ENCODE measurements at places on chromosomes 2 and 18.
A peak's percentile ranks its signal among the peaks of the same experiment; 100 is the strongest.

GRCh38 chr2:179543361-179543901, 278.8 kb upstream of the SESTD1 start:
- DNase-seq = no peak

- no peak for DNase-seq
Measured at GRCh38 chr2:212484563-212485080, 54.0 kb downstream of the ERBB4 start.

GRCh38 chr18:46720092-46720491, 36.8 kb downstream of the ST8SIA5 start:
- DNase-seq = no peak

GRCh38 chr18:76139844-76140243, 355.2 kb downstream of the ZNF516 start:
- no peak for DNase-seq

GRCh38 chr2:190765386-190766173, 115.0 kb upstream of the GLS start:
- no peak for DNase-seq

DNA sequence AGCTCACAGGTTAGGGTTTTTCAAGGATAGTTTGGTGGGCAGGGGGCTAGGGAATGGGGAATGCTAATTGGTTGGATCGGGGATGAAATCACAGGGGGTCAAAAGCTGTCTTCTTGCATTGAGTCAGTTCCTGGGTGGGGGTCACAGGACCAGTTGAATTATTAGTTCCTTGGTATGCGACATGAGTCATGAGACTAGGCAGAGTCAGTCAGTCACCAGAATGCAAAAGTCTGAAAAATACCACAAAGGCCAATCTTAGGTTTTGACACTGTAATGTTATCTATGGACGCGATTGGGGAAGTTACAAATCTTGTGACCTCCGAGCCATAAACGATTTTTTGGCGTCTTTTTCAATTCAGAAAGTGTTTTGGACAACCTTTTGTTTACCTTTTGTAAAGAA, 101.2 kb downstream of the ZNF519 start:
- no peak for DNase-seq

DNA sequence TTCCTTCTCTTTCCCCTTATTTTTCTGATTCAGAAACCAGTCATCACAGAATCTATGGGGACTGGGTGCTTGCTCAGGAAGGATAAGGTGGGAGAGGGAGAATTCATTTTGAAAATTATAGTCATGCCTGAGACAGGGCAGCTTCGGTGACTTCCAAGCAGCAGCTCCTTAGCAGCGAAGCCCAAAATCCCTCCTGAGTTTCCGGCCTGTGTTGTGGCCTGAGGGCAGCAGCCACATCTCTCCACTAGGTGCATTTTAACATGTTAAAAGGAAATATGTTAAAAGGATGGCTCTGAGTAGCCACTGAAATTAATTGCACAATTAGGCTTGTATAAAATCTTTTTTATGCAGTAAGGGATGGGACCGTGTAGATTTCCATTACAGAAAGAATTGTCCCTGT, 207.0 kb upstream of the RAB12 start:
- DNase-seq = no peak

DNA sequence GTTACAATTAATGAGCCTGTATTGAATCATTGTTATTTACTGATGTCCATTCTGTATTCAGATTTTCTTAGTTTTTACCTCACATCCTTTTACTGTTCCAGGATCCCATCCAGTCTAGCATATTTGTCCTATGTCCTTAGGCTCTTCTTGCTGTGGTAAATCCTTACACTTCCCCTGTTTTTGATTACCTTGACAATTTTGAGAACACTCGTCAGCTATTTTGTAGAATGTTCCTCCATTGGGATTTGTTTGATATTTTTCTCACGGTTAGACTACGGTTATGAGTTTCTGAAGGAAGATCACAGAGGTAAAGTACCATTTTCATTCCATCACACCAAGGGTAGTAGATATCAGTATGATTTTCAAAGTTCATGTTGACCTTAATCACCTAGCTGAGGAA, 202.3 kb downstream of the AKAIN1 start:
- no peak for DNase-seq

GRCh38 chr2:214747992-214748391, 61.5 kb downstream of the BARD1 start:
- DNase-seq = no peak

DNA sequence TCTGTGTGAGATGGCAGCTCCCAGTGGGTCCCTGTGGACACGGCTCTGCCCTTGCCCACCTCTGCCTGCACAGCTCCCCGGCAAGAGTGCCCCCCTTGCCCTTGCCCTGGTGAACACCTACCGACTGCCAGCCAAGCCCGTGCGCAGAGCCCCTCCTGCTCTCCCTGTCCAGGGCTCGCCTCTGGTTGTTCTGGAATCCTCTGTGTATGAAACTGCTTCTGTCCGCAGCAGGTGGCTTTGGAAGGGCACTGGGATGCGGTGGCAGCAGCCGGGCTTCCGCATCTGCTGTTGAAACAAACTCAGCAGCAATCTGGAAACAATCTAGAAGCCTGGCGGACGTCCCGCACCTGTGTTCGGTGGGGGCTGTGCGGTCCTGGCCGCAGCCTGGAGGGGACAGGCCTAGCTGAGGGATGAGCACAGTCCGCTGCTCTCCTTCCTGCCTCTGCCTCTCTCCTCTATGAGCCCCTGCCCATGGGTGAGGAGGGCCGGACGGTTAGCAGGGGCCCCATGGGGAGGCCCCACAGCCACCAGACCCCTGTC, 34.0 kb upstream of the KLF11 start:
- DNase-seq = no peak

GRCh38 chr18:13319629-13320028, 101.1 kb downstream of the LDLRAD4 start:
- DNase-seq = no peak

GRCh38 chr2:147374423-147374811, 470.4 kb upstream of the ACVR2A start:
- DNase-seq = no peak

DNA sequence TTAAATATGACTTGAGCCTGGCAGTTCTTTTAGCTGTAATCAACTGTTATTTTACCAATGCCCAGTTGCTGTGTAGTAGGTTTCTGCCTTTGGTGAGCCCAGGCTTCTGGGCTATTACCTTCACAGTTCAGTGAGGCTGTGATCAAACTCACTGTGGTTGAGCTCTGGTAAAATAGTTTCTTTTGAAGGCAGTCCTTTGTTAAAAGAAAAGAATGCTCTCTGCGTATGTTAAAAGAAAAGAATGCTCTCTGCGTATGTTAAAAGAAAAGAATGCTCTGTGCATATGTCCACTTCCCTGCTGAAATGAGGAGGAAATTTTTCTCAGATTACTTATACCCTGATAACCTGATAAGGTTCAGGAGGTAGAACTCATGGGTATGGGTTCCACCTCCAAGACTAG, 244.3 kb downstream of the RNF144A start:
- no peak for DNase-seq

DNA sequence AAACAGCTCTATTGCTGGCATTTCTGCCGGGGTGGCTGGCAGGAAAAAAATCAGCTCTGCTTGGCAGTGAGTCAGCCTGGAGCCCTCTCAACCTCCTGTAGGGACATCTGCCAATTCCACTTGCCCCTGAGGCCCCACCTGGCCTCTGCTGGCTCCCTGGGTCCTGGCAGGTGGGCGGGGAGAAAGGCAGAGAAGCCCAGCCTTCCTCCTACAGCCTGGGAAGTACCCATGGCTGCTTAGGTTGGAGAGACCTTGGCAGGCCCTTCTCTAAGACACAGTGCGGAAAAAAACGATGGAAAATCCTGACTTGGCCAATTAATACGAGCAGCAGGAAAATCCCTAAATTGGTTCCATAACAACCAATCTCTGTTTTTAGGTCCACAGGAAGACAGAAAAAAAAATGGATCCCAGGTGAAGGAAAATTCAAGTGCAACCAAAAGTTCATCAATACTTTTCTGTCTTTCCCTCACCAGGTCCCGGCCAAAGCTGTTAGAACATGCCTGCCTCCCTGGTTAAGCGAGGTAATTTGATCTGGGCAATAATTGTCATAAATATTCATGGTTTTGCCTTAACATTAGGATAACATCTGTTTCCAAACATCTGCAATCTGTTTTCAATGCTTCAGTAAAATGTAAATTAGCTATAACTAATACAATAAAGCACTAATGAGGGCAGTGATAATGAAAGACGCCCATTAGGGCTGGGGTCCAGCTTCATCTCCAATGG, 245.9 kb downstream of the TFCP2L1 start:
- no peak for DNase-seq

GRCh38 chr2:152716805-152717227, 445 bp downstream of the PRPF40A start:
- DNase-seq = no peak

- DNase-seq = no peak
Measured at GRCh38 chr2:15579641-15580040, 12.0 kb upstream of the DDX1 start.

GRCh38 chr2:85017411-85018048, 46.6 kb downstream of the KCMF1 start:
- DNase-seq = peak; percentile 36

- peak; percentile 86 for DNase-seq
Measured at GRCh38 chr2:27379836-27380625, 503 bp downstream of the ZNF513 start.

- no peak for DNase-seq
Measured at GRCh38 chr18:33184175-33184574, 256.3 kb downstream of the CCDC178 start.

DNA sequence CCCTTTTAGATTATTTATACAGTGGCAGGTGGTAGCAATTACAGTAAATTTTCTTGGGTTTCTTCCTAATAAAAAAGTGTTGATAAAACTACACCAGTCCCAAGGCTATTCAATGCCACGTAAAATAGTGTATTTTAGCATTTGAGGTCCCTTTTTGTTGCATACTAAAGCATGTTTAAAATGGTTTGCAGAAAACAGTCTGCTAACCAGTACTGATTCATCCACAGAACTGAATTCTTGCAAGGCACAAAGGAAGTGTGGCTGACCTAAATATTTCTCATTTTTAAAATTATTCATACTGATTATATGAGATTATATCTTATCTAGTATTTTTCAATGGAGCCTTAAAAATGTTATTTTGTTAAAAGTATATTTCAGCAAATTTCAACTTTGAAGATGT, 98.1 kb downstream of the SMAD2 start:
- no peak for DNase-seq

GRCh38 chr2:216217904-216218260, 108.7 kb downstream of the XRCC5 start:
- no peak for DNase-seq

GRCh38 chr2:101581675-101582299, 106.9 kb upstream of the RFX8 start:
- no peak for DNase-seq

DNA sequence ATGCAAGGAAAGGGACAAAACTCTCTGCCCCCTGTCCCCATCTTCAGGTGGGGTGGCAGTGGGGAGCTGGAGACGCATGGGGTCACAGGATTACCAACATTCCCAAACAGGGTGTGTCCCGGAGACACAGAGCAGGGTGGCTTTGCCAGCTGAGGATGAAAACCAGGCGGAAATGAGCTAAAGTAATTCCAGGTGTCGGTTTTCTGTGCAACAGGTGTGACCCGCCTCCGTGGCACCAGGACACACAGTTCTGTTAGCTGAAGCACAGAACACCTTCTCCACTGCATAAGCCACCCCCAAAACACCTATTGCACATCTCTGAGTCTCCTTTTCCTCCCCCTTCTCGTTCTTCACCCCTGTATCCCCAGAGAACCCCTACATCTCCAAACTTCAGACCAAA, 122.7 kb upstream of the GLI2 start:
- no peak for DNase-seq

DNA sequence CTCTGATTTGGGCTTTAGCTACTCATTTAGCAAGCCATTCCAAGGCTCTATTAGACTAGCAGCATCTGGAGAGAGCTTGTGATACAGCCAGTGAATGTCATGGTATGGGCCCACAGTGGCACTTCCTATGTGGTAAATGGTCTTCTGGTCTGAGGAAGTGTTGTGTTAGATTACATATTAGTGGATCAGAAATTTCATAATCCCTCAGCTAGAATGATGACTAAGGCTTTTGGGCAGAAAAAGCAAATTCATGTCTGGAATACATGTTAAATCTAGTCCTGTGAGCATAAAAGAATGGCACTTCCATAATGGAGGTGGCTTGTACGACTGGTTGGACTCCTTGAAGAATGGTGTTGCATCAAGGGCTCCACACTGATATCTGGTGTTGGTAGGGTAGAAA, 436.8 kb upstream of the CWC22 start:
- DNase-seq = peak; percentile 57

GRCh38 chr2:156321243-156321904, 11.1 kb downstream of the NR4A2 start:
- peak; percentile 44 for DNase-seq

GRCh38 chr2:122384768-122385333, 629.4 kb downstream of the TSN start:
- DNase-seq = no peak

DNA sequence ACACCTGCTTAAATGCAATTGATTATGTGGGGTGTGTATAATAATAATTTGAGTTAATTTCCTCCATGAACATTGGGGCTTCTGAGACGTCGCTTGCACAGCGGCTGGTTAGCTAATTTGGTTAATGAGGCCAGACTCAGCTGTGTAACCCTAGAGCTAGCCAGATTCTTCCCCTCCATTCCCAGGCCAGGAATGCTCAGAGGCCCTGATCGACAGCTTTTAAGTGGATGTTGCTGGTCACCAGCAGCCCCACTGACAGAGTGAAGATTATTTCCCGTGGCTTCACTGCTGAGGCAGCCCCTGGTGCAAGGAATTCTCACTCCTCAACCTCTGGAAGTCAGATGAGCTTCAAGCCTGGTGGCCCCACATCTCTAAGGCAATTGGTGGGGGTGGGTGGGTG, 12.4 kb upstream of the EPAS1 start:
- no peak for DNase-seq

- DNase-seq = no peak
Measured at GRCh38 chr2:207370646-207371045, 159.1 kb upstream of the CREB1 start.

GRCh38 chr2:241499146-241499965, 9.0 kb downstream of the STK25 start:
- no peak for DNase-seq

- no peak for DNase-seq
Measured at GRCh38 chr18:74422541-74422940, 34.6 kb downstream of the DIPK1C start.

DNA sequence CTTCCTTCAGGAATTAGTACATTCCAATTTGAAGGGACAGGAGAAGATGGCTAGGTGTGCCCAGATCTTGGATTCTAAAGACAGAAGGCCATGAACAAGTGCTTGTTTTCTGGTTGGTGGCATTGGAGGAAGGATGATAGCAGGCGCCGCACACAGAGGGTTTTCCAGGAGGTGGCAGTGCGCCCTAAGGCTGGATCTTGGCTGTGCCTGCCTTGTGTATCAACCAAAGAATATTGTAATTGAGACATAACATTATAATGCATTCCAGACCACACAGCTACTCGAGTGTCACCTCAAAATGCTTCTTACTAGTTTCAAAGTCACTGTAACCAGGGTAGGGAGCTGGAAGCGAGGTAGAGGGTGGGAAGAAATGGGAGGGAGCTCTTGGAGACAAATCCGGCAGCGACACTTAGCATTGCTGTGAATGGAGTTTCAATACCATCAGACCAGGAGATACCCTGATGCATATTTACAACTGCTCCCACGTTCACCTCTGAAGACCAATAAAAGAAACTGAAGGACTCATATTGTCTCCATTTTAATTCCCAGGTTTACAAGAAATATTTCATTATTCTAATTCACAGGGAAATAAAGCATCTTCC, 42.5 kb downstream of the CPO start:
- DNase-seq = peak; percentile 74
